ENCODE measurements at places on chromosomes 7 and 10. TPM values are rescaled to one million over a fixed set of nuclear protein-coding genes. Genes with fewer than 3 reads are reported as not detected.
A peak's percentile ranks its signal among the peaks of the same experiment; 100 is the strongest.

- no peak for DNase-seq
These were observed 26.8 kb downstream of the ZC3HC1 start for GRCh38 chr7:130024390-130024789.

- no peak for DNase-seq
These were observed 25.2 kb downstream of the NUB1 start for GRCh38 chr7:151366880-151367222.

GRCh38 chr7:75691793-75692543 is 46.8 kb downstream of the HIP1 start:
- DNase-seq, result no peak

GRCh38 chr7:158056761-158057160 is 530.9 kb downstream of the PTPRN2 start:
- DNase-seq, result no peak

- no peak for DNase-seq
These were observed 24.3 kb downstream of the PDGFA start for GRCh38 chr7:495326-495725.

- DNase-seq, result no peak
These were observed 2.5 kb downstream of the ACTR3B start for GRCh38 chr7:152762056-152762455.

DNA sequence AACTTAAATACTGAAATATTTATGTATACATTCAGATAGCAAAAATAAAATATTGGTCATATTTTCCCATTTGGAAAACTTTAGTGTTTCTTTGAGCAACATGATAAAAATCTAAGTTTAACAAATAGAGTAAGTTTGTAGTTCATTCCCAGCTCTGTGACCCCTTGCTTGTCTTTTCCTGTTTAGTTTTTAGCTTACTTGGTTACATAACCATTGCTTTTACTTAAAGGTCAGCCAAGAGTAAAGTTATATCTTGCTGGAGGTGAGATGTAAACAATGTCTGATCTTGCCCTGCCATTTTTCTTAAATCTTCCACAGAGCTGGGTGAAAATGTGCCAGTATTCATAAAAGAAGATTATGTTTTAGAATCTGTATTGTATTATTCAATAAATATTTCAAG is 46.7 kb upstream of the MDFIC start:
- no peak for DNase-seq

DNA sequence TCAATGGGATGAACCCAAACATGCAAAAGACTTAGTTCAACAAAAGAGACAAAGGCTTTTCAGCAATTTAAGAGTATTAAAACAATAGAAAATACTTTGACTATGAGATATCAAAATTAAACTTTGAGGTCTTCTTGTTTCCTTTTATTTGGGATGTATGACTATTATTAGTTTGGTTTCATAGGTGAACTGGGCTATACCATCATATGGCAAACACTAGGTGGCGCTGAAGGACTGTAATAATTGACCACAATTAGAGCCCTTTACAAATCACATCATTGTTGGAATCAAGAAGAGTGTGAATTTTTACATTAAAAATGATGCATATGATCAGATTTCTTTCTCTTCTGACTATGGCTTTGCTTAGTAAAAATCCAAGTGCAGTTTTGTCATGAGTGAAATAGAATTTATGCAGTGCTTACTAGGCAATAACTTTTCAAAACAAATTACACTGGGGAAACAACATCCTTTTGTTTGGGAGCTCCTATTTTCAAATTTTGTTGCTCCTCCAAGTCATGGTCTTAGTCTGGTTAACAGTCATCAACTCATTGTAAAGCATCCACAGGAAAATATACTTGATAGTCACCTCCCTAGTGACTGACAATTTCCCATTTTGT is 14.7 kb upstream of the NXPH1 start:
- peak; percentile 88 for DNase-seq

GRCh38 chr7:129471402-129471827 is 30.9 kb upstream of the SMKR1 start:
- no peak for DNase-seq

DNA sequence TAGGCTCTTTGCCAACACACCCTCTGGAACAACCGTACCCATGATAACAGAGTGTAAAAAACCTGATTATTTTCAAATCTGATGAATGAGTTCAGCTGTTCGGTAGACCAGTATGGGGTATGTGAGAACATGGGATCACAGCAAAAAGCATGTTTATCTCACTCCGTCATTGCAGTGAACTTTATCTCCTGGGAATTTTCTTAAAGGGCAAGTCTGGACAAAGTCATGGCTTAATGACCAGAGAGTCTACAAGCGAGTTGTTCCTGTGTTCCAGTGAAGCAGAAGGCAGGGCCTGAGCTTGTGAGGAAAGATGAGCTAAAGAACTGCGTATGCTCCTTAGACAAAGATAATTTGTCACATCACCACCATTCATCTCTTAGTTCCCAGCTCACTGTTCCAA is 219.7 kb downstream of the TRIL start:
- DNase-seq, result peak; percentile 91

- DNase-seq, result no peak
These were observed 568.2 kb downstream of the DNAJB6 start for GRCh38 chr7:157904866-157905570.

DNA sequence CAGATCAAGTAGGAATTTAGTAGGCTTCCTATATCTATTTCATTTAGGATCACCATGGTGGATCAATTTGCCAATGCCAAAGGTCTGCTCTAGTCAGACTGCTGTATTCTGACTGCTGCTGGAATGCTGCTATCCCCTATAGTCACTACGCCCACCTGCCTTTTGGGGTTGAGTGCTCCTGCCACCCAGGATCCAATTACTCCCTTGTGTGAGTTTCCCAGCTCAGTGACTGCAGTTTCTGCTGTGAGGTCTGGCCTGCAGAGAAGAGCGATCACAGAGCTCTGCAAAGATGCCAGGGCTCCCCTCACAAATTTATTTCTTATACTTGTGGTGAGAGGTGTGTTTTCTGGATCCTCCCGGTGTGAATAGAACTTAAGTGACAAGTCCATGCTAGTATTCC is 88.1 kb upstream of the FOXI2 start:
- no peak for DNase-seq

Gene TUBB8
- total RNA-seq, result not detected

Gene PNLIPRP2
- not detected for total RNA-seq

Gene UBE2D1
- total RNA-seq, result 13.6 TPM

Gene PRXL2A
- 259 TPM for total RNA-seq

Gene PITX3
- 105 TPM for total RNA-seq

Gene CYP2C19
- total RNA-seq, result not detected

Gene GBX1
- total RNA-seq, result 0.95 TPM

All from SJCRH30 (cell line).